IMR-90 (cell line): ENCODE measurements at places on chromosomes 3 and 15. TPM values are rescaled to one million over a fixed set of nuclear protein-coding genes. Genes with fewer than 3 reads are reported as not detected.

- peak; percentile 44 for DNase-seq
These were observed 56.4 kb downstream of the FEM1B start for GRCh38 chr15:68333775-68334470.

GRCh38 chr3:192057261-192057660 is 596.3 kb downstream of the PYDC2 start:
- DNase-seq, result no peak

DNA sequence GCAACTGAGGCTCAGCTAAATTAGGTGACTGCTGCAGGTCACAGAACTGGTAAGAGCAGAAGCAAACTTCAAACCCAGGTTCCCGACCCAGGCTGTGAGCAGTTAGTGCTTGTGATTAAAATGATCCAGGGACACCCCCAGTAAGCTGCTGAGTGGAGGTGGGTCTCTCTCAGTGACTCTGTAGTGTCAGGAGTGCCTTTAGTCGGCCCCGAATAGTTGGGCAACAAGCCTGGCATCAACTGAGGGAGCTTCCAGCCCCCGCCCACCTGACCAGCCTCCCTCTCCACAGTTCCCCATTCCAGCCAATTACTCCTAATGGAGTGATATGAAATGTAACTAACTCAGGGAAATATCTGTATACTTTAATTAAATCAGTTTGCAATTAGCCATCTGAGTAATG is 168.0 kb upstream of the SMAD3 start:
- no peak for DNase-seq

The APBA2 gene
- total RNA-seq, result 27.8 and 33.0 TPM in 2 replicates

- no peak for DNase-seq
These were observed 51.8 kb downstream of the RGMA start for GRCh38 chr15:93036951-93037819.
